Stimulated activated CD4-positive, alpha-beta T cell treated with anti-CD3 and anti-CD28 coated beads, TNF-alpha, amount 100 ng/mL, for 1 hour (primary cell): ENCODE measurements at places on chromosomes 5 and 9.

GRCh38 chr5:101024299-101024698 is 121.2 kb upstream of the ST8SIA4 start:
- DNase-seq = no peak

DNA sequence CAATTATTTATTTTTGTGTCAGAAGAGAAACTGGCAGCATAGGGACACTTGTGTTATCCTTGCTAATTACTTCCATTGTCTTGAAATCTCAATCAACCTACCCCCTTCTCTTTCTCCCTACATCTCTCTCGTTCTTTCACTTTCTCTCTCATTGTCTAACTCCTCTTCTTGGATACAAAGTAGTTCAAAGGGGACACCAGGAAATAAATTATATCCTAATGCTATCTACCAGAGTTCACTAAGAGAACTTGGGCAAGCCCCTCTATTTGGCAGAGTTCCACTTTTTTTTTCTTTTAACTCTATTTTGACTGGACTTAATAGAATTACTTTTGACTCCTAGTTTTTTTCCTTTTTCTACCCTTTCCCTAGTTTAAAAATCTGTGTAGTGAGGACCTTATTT is 102.2 kb downstream of the MEF2C start:
- DNase-seq = no peak

GRCh38 chr5:52789851-52790250 is 2.1 kb downstream of the ITGA1 start:
- no peak for DNase-seq

GRCh38 chr9:93828331-93829097 is 126.6 kb downstream of the BARX1 start:
- no peak for DNase-seq

- no peak for DNase-seq
These were observed 41.2 kb downstream of the GSN start for GRCh38 chr9:121309171-121309570.
